Stimulated activated CD8-positive, alpha-beta memory T cell treated with anti-CD3 and anti-CD28 coated beads, Interleukin-7, amount 100 ng/mL, for 1 hour (primary cell): ENCODE measurements at places on chromosomes 11 and 22.

GRCh38 chr11:108565653-108566052 lies 27.9 kb downstream of the EXPH5 start:
- DNase-seq = no peak

DNA sequence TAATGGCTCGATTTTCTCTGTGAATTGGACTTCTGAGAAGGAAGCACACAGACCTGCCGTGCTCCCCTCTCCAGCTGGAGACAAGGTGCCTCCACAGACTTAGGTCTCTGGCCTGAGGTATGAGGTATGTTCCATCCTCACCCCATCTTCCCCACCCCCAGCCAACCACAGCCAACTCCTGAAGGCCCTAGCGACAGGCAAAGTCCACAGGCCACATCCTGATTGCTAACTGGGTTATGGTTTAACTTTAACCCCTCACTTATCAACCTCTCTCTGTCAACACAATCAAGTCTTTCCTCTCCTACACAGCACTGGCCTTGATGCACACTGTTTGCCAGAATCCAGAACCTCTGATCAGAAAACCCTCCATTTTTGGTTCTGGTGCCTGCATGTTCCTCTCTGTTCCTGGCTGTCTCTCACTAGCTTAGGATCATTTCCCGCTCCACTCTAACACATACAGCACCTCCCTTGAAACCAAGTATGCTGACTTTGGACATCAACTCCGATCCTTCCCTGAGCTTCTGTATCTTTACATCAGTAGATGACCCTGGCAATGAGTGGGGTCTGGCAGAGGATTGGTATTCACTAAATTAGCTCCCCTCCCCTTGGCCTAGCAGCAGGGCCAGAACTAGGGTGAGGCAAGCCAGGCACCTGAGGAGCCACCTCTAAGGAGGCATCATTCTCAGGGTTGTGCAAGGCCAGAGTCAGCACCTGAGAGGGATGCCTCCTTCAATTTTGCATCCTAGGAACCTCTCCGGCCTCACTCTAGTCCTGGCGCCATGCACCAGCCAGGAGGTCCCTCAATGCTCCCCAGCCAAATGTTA lies 22.0 kb downstream of the JAML start:
- DNase-seq = peak; percentile 22

GRCh38 chr11:78808923-78809322 lies 234.3 kb upstream of the NARS2 start:
- no peak for DNase-seq

- DNase-seq = no peak
Observed at GRCh38 chr11:122711831-122712381, 56.4 kb downstream of the UBASH3B start.

GRCh38 chr11:83609191-83609590 lies 323.0 kb upstream of the CCDC90B start:
- no peak for DNase-seq

DNA sequence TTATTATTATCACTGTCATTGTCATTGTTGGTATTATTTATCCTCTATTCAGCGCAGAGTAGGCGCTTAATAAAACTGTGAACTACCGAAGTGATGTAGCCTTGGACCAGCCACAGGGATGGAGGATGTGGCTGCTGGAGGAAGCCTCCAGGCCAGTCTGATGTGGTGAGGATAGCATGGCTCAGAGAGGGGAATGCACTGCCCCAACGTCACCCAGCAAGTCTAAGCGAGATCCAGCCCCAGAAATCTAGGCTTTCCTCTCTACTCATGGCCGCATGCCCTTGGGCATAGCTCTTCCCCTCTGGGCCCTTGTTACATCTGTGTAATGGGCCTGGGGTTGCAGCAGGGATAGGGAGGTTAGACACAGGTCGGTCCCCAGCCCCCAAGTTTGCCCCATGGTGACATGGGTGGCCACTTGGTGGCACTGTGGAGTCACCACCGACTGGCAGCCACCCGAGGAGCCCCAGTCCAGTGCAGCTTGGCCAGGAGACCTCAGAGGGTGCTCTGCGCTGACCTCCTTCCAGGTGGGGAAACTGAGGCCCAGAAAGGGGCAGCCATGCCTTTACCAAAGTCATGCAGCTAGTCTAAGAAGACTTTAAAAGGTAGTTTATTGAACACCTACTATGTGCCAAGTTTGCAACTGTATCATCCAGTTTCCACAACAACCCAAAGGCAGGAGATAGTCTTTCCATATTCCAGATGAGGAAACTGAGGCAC lies 395.7 kb downstream of the MN1 start:
- DNase-seq = no peak

DNA sequence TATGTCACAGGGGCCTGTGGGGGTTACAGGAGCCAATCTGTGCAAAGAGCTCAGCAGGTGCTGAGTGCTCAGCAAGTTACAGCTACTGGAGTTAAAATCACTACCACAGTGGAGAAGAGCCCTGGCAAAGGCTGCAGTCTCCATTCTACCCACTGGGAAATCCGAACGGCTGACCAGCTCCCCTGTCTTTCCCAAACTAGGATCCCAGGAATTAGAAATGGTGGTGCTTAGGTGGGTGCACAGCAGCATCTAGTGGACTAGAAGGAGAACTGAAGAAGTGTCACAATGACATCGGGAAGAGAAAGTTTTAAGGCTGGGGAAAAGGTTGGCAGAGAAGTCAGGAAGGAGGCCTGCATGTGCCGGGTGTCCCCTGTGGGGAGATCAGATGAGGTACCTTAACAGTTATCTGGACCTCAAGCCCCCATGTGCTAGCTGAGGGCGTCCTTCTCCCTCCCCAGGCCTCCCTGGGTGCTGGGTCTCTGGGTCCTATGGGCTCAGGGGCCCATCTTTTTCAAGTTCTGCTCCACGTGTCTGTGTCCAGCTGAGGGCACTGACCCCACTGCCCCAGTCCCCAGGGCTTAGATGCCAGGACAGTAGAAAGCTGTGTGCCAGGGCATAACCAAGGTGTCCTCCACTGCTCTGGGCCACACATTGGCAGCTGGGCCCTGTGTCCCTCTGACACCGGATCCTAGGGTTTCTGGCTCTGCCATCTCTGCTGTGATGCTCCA lies 1.9 kb downstream of the PIWIL3 start:
- no peak for DNase-seq

GRCh38 chr11:95605271-95605940 lies 184.2 kb downstream of the FAM76B start:
- DNase-seq = no peak

DNA sequence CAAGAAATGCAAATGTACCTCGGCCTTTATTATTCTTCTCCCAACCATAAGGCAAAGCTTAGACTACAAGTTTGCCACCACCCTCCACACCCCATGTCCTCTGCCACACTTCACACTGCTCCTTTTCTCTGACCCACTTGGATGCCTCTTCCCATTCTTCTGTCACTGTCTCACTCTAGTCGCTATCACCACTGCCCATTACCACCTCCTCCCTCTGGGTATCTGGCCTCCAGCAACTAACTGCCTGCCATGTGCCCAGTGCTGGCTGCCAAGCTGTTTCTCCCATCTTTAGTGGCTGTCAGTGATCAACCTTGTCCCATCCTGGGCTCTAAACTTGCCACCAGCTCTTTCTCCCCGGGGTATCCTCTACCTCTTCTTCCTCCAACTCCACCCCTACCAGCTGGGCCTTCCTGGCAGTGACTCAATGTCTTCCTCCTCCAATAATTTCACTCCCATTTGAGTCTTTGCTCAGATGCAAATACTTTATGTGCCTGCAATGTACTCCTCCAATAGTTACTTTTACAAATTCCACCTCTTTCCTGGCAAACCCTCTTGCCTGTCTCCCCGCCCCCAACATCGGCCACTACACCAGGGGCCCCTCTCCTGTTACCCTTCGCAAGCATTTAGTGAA lies 20.1 kb upstream of the KDM2A start:
- DNase-seq = no peak

- DNase-seq = no peak
Observed at GRCh38 chr11:47355283-47356128, 3.0 kb upstream of the MYBPC3 start.

DNA sequence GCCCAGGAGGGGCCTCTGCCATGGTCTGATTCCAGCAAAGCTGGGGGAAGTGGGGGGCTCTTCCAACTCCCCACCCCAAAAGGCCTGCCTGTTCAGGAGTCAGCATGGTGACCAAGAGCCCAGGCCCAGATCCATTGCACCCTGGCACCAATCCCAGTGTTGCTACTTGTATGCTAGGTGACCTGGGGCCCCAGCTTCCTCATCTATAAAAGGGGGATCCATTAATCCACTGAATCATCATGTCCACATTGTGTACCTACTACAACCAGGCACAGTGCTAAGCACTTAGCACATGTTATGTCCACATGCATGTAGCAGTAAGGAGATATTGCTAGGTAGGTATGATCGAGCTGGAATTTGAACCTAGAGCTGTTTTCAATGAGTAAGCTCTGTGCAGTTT lies 2.0 kb downstream of the SYT12 start:
- no peak for DNase-seq

DNA sequence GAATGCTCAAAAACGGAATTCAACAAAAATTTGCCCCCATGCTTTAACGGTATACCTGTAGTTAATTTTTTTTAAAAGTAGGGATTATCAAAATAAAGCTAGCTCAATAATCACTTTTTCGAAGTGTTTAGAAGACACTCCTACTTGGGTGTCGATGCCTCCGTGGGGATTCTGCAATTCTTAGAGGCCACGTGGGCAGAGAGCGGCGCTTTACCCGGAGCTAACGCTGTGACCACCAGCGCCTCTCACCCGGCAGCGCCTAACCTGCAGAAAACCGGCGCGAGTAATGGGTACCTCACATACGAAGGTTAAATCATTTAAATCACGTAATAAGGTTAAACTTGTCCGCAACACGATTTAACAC lies 583 bp downstream of the TAF1D start:
- DNase-seq = peak; percentile 34

DNA sequence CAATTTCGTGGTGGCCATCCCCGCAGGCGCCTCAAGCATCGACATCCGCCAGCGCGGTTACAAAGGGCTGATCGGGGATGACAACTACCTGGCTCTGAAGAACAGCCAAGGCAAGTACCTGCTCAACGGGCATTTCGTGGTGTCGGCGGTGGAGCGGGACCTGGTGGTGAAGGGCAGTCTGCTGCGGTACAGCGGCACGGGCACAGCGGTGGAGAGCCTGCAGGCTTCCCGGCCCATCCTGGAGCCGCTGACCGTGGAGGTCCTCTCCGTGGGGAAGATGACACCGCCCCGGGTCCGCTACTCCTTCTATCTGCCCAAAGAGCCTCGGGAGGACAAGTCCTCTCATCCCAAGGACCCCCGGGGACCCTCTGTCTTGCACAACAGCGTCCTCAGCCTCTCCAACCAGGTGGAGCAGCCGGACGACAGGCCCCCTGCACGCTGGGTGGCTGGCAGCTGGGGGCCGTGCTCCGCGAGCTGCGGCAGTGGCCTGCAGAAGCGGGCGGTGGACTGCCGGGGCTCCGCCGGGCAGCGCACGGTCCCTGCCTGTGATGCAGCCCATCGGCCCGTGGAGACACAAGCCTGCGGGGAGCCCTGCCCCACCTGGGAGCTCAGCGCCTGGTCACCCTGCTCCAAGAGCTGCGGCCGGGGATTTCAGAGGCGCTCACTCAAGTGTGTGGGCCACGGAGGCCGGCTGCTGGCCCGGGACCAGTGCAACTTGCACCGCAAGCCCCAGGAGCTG lies 24.8 kb downstream of the ADAMTS15 start:
- DNase-seq = no peak

- DNase-seq = no peak
Observed at GRCh38 chr22:40958299-40958698, 7.1 kb downstream of the RBX1 start.

GRCh38 chr22:50569041-50569459 lies 6.3 kb upstream of the SYCE3 start:
- DNase-seq = no peak

- DNase-seq = no peak
Observed at GRCh38 chr11:61610905-61611304, 30.0 kb upstream of the SYT7 start.

- no peak for DNase-seq
Observed at GRCh38 chr11:2780850-2781407, 81.1 kb upstream of the KCNQ1OT1 start.

- no peak for DNase-seq
Observed at GRCh38 chr22:33917744-33918406, 2.4 kb downstream of the LARGE1 start.

- no peak for DNase-seq
Observed at GRCh38 chr11:111829185-111829968, 42.0 kb downstream of the ALG9 start.

- no peak for DNase-seq
Observed at GRCh38 chr11:33695051-33695566, 5.5 kb downstream of the C11orf91 start.

- DNase-seq = no peak
Observed at GRCh38 chr11:44826922-44827643, 100.3 kb downstream of the TSPAN18 start.

GRCh38 chr11:19368726-19369375 lies 128.1 kb upstream of the E2F8 start:
- no peak for DNase-seq

DNA sequence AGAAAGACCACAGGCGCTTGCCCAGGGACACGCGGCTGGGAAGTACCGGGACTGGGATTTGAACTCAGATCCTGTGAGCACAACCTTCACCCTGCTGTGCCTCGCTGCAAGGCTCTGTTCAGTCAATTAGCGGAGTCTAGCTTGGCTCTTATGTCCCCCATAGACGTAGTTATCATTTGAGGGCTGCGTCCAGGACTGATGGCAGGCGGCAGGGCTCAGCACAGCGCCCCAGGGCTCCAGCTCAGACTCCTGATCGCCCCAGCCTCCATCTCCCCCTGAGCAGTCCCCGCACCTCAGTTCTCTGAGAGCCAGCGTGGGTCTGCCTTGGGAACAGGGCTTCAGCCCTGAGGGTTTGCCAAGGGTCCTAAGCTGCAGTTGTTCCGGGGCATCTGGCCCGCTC lies 19.8 kb downstream of the MRGPRG start:
- no peak for DNase-seq

GRCh38 chr11:45259592-45259991 lies 26.5 kb downstream of the SYT13 start:
- no peak for DNase-seq

DNA sequence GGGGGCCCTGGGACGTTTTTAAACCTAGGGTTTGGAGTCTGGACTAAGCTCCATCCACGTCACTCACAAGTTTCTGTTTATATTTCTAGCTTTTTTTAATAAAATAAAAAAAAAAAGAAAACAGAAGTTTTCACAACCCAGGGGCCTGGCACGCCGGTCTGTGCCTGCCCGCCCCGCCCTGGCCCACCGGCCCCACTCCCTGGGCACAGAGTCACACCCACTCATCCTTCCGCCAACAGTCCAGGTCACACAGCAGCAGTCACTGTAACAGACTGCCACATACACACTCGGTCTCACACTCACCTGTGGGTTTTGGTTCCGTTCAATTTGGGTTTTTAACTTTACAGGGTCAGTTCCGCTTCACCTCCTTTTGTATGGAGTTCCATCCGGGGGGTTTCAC lies 5.3 kb upstream of the ACR start:
- DNase-seq = no peak
